ENCODE measurements at places on chromosomes 3 and 15. TPM values are rescaled to one million over a fixed set of nuclear protein-coding genes. Genes with fewer than 3 reads are reported as not detected.

Gene ITIH1
- 0.53 TPM for total RNA-seq

Gene SLCO2A1
- total RNA-seq = not detected

Gene SI
- not detected for total RNA-seq

Gene C3orf20
- total RNA-seq = 0.34 TPM

Gene FAM3D
- not detected for total RNA-seq

Gene FILIP1L
- 0.24 TPM for total RNA-seq

Gene PLA1A
- total RNA-seq = 0.58 TPM

Gene EPHA6
- not detected for total RNA-seq

Gene TRPM1
- not detected for total RNA-seq
